HepG2 (cell line): ENCODE measurements at places on chromosomes 7 and 10.
A peak's percentile ranks its signal among the peaks of the same experiment; 100 is the strongest.

GRCh38 chr7:84231157-84231556 is 36.6 kb upstream of the SEMA3A start:
- no peak for DNase-seq

DNA sequence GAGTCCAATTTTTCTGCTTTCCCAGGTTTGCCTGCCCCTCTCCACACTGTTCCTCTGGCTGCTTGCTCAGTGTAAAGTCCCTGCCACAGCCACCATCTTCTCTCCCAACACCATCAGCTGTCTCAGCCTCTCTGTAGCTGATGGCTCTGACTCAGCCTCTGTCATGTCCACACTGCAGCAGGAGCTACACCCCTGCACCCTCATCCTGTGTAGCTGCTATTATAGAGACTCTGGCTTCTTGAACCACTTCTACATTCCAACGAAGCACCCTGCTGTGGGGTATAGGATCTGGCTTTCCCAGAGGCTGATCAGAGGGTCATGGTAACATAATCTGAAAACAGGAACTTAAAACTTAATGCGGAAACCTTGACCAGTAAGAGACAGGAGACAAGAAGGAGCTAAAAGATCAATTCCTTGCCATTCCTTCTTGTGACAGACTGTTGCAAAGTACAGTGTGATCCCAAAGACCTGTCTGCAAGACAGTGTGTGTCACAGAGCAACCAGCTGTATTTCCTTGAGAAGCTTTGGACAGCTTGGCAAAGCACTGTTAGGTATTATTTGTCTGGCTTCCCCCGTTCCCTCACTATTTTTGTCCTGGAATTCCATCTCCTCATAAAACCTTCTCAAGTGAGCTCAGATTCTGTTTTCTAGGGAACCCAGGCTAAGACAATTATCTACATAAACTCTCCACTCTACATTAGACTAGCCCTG is 42.3 kb downstream of the NRCAM start:
- DNase-seq, result no peak

GRCh38 chr10:30433306-30433729 is 666 bp upstream of the MAP3K8 start:
- DNase-seq, result peak; percentile 77

- DNase-seq, result no peak
Observed at GRCh38 chr10:133102415-133103095, 14.8 kb downstream of the ADGRA1 start.

- no peak for DNase-seq
Observed at GRCh38 chr7:2661096-2661449, 26.9 kb upstream of the AMZ1 start.

DNA sequence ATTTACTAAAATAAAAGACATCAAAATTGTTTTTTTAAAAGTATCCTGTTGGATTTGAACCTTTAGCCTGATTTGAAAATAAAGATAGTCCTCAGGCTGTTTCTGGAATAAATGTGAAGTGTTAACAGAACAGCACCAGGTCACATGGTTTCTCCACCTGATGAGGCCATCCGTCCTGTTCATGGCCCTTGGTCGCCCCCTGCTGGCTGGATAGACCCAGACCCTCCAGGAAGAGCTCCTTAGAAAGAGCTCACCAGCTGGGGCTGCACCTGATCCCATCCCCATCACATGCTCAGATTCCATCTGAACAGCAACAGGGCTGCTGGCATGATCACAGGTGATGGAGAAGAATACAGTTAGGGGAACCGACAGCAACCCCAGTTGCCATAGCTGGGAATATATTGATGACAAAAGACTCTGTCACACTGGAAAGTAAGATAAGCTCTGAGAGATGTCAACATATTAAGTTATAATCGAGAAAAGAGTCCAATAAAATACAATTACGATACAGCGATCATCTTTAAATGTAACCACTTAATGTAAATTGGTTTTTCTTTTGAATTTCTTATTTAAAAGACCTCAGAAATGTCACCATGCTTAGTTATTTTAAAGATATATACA is 4.8 kb downstream of the OR2A14 start:
- peak; percentile 74 for DNase-seq

DNA sequence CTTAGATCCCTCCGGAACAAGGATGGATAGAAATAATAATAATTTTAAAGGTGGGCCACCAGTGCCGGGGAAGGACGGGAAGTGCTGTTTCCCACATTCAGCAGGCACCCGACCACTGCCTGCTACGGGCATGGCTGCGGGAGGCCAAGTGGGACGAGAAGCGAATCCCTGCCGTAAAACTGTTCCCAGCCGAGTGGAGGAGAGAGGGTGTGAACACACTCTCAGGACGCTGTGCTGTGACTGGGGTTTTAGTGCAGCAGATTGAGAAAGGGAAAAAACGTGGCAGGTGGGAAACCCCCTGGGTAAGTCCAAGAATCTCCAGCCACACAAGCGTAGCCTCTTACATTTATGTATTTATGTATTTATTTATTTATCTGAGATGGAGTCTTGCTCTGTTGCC is 158.8 kb downstream of the DNAJB6 start:
- DNase-seq, result no peak

GRCh38 chr7:96578606-96579005 is 131.0 kb downstream of the SEM1 start:
- DNase-seq, result no peak

- no peak for DNase-seq
Observed at GRCh38 chr7:27478556-27478955, 184.1 kb downstream of the HIBADH start.
